ENCODE measurements at places on chromosomes 5 and 9. TPM values are rescaled to one million over a fixed set of nuclear protein-coding genes. Genes with fewer than 3 reads are reported as not detected.

GABRA6 gene
- total RNA-seq, result not detected

IRX2 gene
- not detected for total RNA-seq

C9orf85 gene
- total RNA-seq, result 22.0 TPM

C5orf46 gene
- total RNA-seq, result not detected

HARS2 gene
- 2.6 TPM for total RNA-seq

- DNase-seq, result no peak
These were observed 246.6 kb downstream of the SPOCK1 start for GRCh38 chr5:137252512-137252911.

- DNase-seq, result no peak
These were observed 7.5 kb upstream of the DPYSL3 start for GRCh38 chr5:147517383-147517782.

GRCh38 chr9:104992659-104993058 is 64.7 kb upstream of the ABCA1 start:
- no peak for DNase-seq

DNA sequence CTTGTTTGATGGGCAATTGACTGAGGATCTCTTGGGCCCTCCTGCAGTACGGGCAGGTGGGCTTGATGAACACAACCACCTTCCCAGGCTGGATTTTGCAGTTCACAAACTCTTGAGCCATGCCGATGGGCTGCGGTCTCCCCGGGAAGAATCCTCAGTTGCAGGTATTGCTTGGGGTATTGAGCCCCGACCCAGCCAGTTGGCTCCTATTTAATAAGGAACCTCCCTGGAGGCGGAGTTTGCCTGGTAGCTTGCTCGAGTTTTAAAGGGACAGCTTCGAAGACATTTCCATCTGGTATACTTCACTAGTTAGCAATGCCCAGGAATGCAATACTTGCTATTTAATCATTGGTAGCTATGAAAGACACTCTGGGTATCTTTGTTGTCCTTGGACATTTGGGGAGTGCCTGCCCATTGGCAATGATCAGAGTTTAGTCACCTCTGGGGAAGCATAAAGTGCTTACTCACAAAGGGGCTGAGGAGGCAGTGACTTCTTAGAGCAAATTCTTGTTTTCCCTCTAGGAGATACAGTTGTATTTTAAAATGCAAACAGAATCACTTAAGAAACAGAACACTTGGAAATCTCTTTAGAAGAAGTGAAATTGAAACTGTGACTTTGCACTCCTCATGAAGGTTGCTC is at the start of gene GLRX:
Gene GLRX, minus strand, starts transcription at position 185 of the 640 bp plus-strand sequence. Its CDS starts 64 bp downstream, at position 121.
- DNase-seq, result peak; percentile 71

DNA sequence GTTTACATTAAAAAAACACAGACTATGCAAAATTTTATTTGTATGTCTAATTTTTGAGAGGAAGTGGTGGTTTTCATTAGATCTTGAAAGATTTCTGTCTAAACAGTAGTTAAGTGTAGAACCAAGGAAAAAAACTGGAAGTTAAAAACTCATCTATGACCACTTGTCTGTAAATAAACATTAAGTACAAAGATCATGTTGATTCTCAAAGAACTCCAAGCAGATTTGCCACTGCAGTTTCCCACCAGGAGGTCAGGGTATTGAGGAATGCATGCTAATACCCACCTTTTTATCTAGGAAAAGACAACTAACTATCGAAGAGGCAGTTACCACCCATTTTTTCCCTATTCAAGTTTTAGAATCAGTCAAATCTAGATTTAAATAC is 1.9 kb downstream of the STOM start:
- DNase-seq, result no peak

DNA sequence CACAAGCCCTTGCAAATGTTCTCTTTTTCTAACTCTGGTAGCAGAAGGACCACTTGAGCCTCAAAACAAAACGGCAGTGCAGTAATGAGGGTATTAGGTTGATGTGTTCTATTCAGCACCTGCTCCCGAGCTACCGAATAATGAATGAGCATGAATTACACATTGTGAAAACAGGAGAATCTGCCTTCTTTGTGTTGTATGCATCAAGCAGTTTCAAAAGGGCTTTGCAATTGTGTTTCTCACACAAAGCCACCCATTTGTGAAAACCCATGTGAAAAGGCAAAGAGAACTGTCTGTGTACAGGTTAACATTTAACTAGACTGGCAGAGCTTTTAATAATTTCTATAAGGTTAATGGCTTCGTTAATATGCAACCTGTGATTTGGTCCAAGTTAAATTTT is 97.8 kb downstream of the STK32A start:
- DNase-seq, result no peak

- DNase-seq, result no peak
These were observed 18.8 kb upstream of the GNAQ start for GRCh38 chr9:78050421-78050820.

- DNase-seq, result no peak
These were observed 231.7 kb downstream of the CTNND2 start for GRCh38 chr5:11672385-11673085.

All from uterus (tissue), 4 donors.